ENCODE measurements at places on chromosomes 7 and 10.

DNA sequence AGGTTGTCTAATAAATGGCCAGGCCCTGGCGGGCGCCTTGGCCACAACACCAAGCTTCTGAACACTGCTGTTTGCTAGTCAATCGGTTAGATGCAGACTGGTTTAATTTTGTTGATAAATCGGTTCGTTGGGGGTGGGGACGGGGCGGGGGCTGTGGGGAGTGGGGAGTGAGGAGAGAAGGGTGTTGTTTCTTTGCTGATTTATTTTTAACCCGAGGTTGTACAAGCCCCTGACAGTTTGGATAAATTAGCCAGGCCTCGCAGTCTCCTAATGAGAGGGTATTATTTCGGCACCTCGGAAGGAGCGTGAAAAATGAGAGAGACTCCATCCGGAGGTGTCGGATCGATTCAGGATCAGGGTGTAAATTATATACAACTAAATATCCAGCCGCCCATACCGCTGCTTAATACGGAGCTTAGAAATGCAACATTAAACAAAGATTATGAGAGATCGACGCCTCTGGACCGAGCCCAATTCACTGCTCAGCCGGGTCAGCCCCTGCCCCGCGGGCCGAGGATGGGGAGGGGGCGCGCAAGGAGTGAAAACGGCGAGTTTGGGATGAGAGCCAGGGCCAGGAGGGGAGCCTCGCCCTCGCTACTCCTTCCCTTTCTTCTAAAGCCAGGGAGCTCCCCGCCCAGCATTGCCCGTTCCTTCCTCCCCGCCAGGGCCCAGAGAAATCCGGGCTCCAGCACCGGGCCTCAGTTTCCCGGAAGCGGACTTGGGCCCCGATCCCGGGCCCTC is 8.0 kb downstream of the UNCX start:
- no peak for DNase-seq

DNA sequence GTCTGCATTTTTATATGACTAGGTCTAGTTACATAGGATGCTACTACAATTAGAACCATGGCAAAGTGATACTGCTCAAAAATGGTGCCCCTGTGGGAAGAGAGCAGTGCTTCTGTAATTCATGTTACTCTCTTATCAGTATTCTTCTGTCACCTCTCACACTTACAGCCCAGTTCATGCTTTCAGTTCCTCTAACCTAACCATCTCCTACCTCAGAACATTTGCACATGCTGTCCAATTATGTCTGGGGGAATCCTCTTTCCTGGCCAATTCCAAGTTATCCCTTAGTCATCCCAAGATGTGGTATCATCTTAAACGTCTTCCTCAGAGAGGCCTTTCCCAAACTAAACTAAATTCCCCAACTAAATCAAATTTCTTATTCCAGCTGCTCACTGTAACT is 190.2 kb downstream of the RELN start:
- DNase-seq, result no peak

DNA sequence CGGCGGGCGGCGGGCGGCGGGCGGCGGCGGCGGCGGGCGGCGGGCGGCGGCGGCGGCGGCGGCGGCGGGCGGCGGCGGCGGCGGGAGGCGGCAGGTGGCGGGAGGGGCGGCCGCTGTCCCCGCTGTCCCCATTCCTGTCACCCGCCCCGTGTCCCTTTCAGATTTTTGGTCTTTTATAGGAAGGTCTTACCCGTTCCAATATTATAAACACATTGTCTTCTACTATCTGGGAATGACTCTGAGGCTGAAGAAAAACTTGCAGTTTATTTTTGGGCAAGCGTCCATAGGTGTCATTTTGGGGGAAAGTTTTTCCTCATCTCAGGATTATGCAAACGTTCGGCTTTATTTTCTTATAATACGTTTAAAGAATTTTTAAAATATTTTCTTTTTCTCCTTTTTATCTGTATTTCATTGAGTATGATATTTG is 578 bp downstream of the ZNF713 start:
- DNase-seq, result no peak

GRCh38 chr10:112160834-112161233 is 22.7 kb downstream of the GPAM start:
- no peak for DNase-seq

- DNase-seq, result no peak
Measured at GRCh38 chr7:24979470-24979862, 512 bp downstream of the OSBPL3 start.

GRCh38 chr7:157444843-157445135 is 108.0 kb downstream of the DNAJB6 start:
- no peak for DNase-seq

DNA sequence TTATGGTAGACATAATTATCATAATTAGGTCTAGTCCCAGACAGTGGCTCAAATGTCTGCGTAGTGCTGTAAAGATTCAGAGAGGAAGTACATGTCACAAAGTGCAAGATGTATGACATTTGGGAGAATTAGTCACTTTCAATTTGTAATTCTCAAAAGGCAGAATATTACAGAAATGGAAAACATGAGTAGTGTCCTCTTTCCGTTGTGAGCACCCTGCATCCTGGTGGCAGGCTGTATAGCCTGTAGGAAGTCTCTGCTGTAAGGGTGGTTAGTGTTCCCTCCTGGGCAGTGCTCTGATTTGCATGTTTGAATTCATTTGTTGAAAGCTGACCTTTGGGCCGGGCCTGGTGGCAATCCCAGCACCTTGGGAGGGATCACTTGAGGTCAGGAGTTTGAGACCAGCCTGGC is 17.0 kb downstream of the CDK14 start:
- DNase-seq, result no peak

DNA sequence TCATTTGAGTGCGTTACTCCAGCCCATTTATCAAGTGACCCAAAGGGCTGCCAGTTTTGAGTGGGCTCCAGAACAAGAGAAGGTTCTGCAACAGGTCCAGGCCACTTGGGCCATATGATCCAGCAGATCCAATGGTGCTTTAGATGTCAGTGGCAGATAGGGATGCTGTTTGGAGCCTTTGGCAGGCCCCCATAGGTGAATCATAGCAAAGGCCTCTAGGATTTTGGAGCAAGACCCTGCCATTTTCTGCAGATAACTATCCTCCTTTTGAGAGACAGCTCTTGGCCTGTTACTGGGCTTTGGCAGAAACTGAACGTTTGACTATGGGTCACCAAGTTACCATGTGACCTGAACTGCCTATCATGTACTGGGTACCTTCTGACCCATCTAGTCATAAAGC is 358.8 kb upstream of the SEMA3C start:
- DNase-seq, result no peak

GRCh38 chr7:83451501-83452045 is 197.4 kb downstream of the SEMA3E start:
- DNase-seq, result no peak

DNA sequence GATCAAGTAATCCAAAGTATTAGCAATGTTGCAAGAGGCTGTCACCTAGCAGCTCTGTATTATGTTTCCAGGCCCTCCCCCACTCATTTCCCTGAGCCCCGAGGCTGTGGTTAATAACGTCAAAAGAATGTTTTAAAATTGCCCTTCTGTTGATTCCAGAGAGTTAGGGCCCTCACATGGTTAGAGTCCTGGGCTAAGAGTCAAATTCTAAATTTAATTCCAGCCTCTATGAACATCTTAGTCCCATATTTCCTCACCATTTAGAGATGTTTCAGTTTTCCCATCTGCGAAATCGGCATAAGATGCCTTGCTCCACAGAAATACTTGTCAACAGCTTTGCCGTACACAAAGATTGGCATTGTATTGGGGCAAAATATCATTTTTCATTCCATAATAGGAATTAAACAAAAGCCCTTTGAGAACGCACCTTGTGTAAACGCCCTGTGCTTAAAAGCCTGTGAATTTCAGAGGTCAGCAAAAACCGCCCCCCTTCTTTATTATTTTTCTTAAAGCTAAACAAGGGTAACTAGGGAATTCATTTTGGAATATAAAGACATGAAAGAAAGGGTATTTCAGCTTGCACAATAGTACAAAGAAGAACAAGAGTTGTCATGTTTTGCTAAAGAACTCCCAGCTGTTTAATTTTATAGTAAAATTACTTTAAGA is 135.8 kb downstream of the ARID5B start:
- DNase-seq, result no peak

GRCh38 chr10:125423569-125423968 is 259.4 kb downstream of the TEX36 start:
- DNase-seq, result no peak

DNA sequence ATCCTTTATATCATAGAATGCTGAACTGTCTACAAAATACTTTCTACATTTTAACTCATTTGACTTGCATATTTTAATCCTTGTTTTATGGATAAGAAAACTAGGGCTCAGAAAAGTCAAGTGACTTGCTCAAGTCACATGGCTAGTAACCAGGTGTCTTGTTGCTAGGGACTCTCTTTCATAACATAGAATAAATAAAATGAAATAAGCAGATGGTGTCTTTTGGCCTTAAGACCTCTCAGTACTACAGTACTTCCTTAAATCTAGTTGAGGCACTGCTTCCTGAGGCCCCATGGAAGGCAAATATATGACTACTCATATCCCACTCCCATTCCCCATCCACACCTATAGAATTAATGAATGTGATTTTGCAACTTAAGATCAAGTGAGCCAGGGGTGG is 87.9 kb downstream of the CDK6 start:
- DNase-seq, result no peak

- no peak for DNase-seq
Measured at GRCh38 chr7:14850039-14850438, 52.5 kb downstream of the DGKB start.

GRCh38 chr7:135971366-135971725 is 5.8 kb downstream of the MTPN start:
- no peak for DNase-seq

DNA sequence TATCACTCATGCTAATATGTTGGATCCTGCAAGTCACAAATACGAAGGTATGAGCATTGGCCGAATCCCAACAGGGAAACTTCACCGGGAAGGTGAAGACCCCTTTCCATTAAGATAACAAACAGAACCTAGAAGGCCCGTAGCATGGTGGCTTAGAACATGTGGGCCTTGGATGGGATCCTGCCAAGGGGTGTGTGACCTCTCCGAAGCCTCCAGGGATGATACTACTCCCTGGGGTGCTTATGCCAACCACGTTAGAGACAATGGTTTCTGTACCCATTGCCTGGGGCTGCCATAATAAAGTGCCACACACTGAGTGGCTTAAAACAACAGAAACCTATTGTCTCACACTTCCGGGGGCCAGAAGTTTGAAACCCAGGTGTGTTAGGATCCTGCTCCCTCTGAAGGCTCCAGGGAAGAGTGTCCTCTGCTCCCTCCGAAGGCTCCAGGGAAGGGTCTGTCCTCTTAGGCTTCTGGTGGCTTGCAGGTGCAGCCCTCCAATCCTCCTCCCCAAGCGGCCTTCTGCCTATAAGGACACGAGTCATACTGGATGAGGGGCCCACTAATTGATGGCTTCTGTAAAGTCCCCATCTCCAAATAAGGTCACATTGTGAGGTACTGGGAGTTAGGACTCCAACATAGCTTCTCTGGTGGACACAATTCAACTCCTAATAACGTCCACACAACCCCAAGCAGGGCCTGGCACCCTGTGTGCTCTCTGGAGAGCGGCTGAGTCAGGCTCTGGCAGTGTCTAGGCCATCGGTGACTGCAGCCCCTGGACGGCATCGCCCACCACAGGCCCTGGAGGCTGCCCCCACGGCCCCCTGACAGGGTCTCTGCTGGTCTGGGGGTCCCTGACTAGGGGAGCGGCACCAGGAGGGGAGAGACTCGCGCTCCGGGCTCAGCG is 992 bp upstream of the MGMT start:
- no peak for DNase-seq

- no peak for DNase-seq
Measured at GRCh38 chr7:106231856-106232490, 52.8 kb downstream of the NAMPT start.

- DNase-seq, result no peak
Measured at GRCh38 chr7:36949711-36950600, 225.7 kb upstream of the AOAH start.

GRCh38 chr10:130025326-130025725 is 61.3 kb upstream of the EBF3 start:
- no peak for DNase-seq

- DNase-seq, result no peak
Measured at GRCh38 chr7:158259671-158260418, 327.8 kb downstream of the PTPRN2 start.

GRCh38 chr10:94493463-94493862 is 52.1 kb upstream of the HELLS start:
- DNase-seq, result no peak

GRCh38 chr10:4136121-4136520 is 351.1 kb upstream of the KLF6 start:
- DNase-seq, result no peak
